ENCODE measurements at places on chromosomes 1 and 21. TPM values are rescaled to one million over a fixed set of nuclear protein-coding genes. Genes with fewer than 3 reads are reported as not detected.

The KCNJ9 gene
- not detected for total RNA-seq

The EXO1 gene
- total RNA-seq, result 0.88 TPM

The ECM1 gene
- 53.2 TPM for total RNA-seq

The RNU1-1 gene
- total RNA-seq, result under 0.01 TPM

The SLC27A3 gene
- 104 TPM for total RNA-seq

The CRB1 gene
- total RNA-seq, result not detected

The SLC9C2 gene
- total RNA-seq, result not detected

The SH3GLB1 gene
- 94.9 TPM for total RNA-seq

The IL10 gene
- total RNA-seq, result 11.4 TPM

The NCMAP gene
- total RNA-seq, result not detected

The S100A9 gene
- 382 TPM for total RNA-seq

The BRDT gene
- not detected for total RNA-seq

The PBX1 gene
- total RNA-seq, result 49.1 TPM

The RIMKLA gene
- total RNA-seq, result 0.16 TPM

The PLA2G4A gene
- 9.4 TPM for total RNA-seq

The APH1A gene
- 71.6 TPM for total RNA-seq

The CHIT1 gene
- total RNA-seq, result 1.1 TPM

The TINAGL1 gene
- total RNA-seq, result 140 TPM

The PPIAL4G gene
- total RNA-seq, result not detected

The MYBPHL gene
- not detected for total RNA-seq
